ENCODE measurements at places on chromosomes 1 and 21.

DNA sequence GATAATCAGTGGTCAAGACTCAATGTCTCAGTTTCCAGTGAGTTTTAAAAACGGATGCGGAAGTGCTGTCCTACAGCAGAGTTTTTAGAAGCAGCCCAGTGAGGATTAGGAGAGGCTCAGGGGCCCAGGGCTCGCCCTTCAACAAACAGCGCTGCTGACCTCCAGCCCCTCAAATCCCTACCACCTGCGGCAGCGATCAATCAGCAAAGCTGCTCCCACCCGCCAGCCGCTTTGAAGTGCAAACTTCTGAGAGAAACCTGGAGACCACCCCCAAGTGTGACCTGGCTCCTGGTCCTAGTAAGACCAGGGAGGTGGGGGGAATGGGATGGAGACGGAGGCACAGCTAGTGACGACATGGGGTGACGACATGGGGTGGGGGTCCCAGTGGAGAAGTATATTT is 14.4 kb downstream of the ZBTB17 start:
- no peak for DNase-seq

- DNase-seq: no peak
These were observed 726.9 kb upstream of the TMPRSS15 start for GRCh38 chr21:19130379-19131028.

GRCh38 chr1:192571668-192572067 is 3.9 kb upstream of the RGS1 start:
- no peak for DNase-seq

DNA sequence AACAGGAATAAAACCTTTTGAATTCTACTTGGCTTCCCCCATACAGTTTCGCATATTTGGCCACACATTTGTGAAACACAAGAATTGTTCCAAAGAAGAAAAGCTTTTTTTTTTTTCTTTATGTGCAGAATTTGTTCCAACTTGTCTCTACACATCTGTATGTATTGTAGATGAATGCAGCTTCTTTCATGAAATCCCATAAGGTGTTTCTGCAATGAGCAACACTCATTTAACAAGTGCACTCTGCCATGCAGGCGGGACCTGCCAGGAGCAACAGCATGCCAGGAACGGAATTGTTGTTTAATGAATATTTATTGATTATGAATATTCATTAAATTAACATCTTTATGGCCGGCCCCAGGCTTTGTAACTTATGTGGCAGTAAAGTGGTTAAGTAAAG is 1075.0 kb downstream of the TTLL7 start:
- no peak for DNase-seq

DNA sequence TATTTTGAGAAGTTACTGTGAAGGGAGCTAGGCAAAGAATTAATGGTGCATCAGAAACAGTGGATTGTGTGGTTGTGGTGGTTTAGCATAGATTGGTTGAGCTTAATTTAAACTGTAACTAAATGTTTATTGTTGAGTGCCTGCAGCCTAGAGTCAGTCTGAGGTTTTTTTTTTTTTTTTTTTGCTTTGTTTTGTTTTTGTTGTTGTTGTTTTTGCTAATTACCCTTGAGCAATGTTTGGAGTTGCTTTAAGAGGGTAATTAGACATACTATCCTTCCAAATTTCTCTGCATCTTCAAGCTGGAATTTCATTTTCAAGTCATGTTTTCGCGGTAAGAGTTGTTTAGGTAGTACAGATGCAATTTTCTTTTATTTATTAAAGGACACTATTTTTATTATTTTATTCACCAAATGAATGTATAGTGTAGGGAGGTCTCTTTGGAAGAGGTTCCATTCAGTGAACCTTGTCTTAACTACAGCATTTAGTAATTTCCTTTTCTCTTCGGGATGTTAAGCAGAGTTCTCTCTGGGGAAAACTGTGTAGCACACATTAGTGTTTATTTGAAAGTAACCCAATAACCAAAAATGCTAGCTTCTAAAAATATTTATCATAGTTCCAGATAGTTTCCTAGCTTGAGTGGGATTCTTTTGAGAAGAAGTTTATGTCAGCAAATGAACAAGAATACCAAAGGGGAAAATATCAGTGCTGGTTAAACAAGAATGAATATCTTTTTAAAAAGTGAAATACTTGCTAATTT is 82.3 kb downstream of the CLIC4 start:
- peak; percentile 9 for DNase-seq

DNA sequence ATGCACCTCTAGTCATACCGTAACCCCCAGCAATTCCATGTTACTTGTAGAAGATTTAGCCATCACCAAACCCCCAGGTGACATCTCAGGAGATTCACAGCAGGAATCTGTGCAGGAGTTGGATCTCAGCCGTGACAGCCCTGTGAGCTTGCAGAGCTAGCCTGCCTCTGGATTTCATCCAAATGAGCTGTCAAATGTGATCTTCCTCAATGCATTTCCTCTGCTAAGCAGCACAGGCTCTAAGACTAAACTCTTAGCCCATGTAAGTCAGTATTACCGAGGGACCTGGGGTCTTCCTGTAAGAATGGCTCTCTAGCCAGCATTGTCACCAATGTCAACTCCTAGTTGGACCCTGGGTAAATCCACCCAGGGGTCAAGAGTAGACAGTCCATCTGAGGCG is 41.7 kb downstream of the UMODL1 start:
- DNase-seq: no peak

GRCh38 chr1:150609732-150610131 is 19.7 kb downstream of the ENSA start:
- DNase-seq: no peak

DNA sequence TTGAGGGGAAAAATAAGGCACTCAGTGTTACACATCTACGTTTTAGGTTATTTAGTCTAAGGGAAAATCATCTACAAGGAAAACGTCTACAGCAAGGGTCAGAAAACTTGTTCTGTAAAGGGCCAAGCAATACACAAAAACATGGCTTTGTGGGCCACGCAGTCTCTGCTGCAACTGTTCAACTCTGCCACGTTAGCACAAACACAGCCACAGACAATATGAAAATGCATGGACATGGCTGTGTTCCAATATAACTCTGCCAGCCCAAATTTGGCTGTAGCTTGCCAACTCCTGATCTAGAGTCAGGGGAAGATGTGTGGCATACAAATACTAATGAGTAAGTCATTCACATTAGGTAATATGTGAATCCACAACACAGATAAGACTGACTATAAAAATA is 40.7 kb downstream of the COA6 start:
- no peak for DNase-seq

GRCh38 chr1:153631047-153632022 is 2.5 kb upstream of the CHTOP start:
- no peak for DNase-seq

DNA sequence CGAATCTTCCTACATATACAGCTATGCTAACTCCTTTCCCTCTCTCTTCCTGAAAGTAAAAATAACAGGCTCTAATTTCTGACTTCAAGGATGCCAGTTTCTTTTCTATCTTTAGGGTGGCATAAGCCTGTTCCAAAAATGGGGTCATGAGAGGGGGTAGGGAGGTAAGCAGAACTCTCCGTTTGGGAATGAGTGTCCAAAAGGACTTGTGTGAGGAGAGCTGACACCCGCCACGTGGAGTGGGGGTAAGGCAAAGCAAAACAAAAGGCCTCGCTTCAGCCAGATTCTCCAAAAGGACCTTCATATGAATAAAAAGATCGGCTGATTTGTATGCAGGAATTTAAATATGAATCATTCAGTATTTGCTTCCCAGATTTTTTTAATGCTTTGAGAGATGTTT is 28.6 kb downstream of the PLPPR4 start:
- no peak for DNase-seq

GRCh38 chr1:212062832-212063438 is 27.4 kb downstream of the DTL start:
- DNase-seq: peak; percentile 74

- DNase-seq: no peak
These were observed 62.1 kb downstream of the FOXJ3 start for GRCh38 chr1:42272920-42273319.

GRCh38 chr21:14519000-14519399 is 27.1 kb downstream of the SAMSN1 start:
- no peak for DNase-seq

- no peak for DNase-seq
These were observed 23.0 kb downstream of the RGS2 start for GRCh38 chr1:192831706-192832355.

DNA sequence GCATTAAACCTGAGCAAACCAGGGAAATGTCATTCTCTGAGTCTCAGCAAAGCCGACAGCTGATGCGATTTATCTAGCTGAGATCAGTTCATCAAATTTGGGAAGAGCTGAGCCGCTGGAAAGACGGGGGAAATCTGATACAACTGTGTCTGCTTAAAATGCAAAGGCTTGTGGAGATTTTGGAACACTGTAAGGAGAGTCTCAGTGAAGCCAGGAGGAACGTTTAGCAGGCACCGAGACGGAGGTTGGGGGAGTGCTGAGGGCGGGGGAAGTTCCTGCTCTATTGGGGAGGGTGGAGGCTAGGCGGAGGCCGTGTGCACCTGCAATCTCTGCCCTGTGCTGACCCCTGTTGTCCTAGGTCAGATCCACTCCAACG is 143.2 kb upstream of the CSF3R start:
- no peak for DNase-seq

DNA sequence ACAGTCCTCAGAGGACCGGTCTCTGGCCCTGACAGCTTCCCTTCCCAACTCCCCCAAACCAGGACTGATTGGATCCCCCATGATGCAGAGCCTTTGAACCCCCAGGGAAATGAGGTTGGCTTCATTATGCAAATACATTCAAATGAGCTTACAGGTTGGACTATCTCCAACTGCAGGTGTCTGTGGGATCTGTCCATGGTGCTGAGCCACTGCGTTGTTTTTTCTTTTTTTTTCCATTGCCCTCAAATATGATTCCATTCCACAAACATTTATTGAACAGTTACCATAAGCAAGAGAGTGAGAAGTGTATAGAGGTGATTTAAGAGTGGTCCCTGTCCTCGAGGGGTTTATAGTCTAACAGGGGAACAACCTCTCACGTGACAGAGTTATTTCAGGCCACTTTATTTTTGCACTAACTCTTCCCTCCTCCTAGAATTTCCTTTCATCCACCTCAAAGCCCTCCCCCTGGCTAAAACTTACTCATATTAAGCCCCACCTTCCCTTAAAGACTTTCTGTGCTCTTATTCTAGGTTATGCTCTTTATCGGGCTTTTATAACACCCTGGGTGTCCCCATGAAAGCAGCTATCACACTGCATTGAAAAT is 21.9 kb downstream of the DLGAP3 start:
- DNase-seq: no peak

GRCh38 chr1:12478612-12478985 is 139.4 kb downstream of the DHRS3 start:
- no peak for DNase-seq

GRCh38 chr1:156295391-156295947 is at the start of gene GLMP:
TSS of gene GLMP (minus strand) at chr1:156295679. CDS start at chr1:156295645, 34 bp downstream.
- DNase-seq: peak; percentile 75

- DNase-seq: no peak
These were observed 153.2 kb downstream of the VPS13D start for GRCh38 chr1:12383001-12383400.

DNA sequence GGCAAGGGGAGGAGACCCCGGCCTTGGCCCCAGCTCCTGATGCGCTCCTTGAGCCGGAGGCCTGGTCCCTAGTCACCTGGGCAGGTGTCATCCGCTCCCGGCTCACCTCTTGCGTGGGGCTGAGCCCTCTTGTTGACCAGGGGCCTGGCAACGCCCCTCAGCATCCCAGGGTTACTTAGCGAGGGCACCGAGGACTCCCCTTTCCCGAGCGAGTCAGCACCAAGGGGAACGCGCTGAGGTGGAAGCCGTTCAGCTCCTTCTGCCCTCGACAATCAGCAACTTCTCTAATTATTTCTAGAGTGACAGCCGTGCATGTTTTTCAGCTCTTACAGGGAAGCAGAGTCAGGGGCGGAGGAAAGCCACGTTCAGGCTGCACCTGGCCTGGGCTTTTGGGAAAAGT is 522 bp downstream of the SLC45A1 start:
- DNase-seq: no peak

DNA sequence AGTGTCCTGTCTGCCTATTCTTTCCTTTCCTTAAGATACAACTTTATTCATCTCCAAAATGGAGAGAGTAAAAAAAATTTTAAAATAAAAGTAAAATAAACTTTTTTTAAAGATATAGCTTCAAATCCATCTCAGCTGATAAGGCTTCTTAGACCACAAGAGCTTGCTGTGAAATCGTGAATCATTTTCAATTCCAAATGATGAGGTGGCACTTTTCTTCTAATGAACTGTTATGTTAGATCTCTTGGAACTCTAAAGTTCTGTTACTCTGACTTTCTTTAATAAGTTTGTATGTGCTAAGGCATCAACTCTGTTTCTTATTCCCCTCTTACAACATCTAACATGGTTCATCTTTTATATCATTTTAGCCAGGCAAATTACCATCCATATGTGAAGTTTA is 4.5 kb downstream of the SH3GLB1 start:
- no peak for DNase-seq

- peak; percentile 46 for DNase-seq
These were observed 6.8 kb downstream of the SSU72 start for GRCh38 chr1:1567891-1568291.

DNA sequence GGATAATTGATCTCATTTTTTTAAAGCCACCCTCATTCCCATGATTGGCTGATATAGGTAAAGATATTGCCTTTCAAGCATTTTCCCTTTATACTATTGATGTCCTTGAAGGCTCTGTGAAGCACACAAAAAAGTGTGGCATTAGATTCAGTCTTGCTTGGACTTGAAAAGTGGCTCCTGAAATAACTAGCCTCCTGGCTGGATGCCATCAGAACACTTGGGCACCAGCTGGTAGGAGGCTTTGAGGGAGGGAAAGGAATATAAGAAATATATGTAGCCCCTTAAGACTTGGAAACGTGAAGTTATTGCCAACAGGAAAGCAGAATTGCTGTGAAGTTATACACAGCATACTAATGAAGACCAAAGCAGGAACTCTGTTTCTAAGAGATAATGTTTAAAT is 14.1 kb downstream of the MTR start:
- peak; percentile 10 for DNase-seq

DNA sequence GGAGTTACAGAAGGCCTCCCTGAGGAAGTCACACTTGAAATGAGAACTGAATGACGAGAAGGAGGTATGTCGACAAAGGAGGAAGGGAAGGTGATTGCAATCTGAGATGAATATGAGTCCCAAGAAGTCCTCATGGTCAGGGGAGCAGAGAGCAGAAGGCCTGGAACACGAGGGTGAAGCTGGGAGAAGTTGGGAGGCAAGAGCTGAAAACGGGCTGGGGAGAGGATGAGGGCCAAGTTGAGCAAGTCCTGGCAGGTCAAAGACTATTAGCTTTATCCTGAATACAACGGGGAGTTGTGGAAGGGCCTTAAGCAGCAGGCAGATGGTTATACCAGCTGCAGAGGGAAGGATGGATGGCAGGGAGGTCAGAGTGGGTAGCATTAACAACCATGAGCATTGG is 89.5 kb downstream of the KCNJ15 start:
- DNase-seq: no peak

GRCh38 chr1:65055747-65056146 is 89.4 kb upstream of the JAK1 start:
- DNase-seq: no peak

Data from pons (tissue), 1 donor.